Activated CD4-positive, alpha-beta T cell treated with anti-CD3 and anti-CD28 coated beads for 36 hours (primary cell): ENCODE measurements at places on chromosomes 4 and X.

DNA sequence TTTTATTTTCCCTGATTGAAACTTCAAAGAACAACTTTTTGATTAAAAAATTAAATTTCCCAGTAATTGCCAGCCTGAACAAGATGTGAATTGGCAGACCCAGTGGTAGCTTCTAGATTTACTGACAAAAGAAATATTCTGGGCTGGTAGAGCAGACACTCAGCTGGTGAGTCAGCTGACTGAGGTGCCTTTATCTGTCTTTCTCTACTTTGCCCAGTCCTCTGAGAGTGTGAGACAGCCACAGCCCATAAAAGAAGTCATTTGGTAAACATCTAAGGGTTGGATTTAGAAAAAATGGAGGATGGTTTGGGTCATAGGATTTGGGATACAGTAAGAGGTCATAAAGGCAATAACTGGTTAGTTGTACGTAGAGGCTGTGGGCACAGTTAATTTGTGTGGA is 54.5 kb downstream of the CCSER1 start:
- no peaks in the 10 kb centered on the region for H3K36me3 ChIP-seq
- H3K27me3 ChIP-seq = no peaks in the 10 kb centered on the region
- DNase-seq = no peak
- H3K4me1 ChIP-seq = no peaks in the 10 kb centered on the region

DNA sequence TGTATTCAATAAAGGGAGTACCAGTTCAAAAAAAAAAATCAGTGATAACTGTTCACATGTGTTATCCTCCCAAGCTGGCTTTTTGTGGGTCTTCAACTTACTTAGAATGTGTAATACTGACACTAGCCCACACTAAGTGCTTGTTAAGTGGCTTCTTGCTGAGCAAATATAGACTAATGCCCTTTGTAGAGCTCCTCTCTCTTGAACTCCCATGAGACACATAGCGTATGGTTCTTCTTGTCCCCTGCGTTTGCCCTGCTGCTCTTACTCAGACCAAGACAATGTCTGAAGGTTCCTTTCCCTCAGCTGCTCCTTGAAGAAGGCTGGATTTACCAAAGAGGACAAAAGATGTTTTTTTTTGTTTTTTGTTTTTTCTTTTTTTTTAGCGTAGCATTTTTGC is 110.9 kb downstream of the FRAS1 start:
- no peaks in the 10 kb centered on the region for H3K4me1 ChIP-seq
- no peak for DNase-seq

- H3K36me3 ChIP-seq = peaks cover 20% of the 10 kb centered on the region
- no peak overlapping the region for H3K4me3 ChIP-seq
- no peak for DNase-seq
- H3K27me3 ChIP-seq = no peaks in the 10 kb centered on the region
- H3K27ac ChIP-seq = no peak overlapping the region
These were observed 103.8 kb downstream of the TBC1D19 start for GRCh38 chr4:26687728-26688127.

- no peaks in the 10 kb centered on the region for H3K4me1 ChIP-seq
- no peak for DNase-seq
- no peak overlapping the region for H3K4me3 ChIP-seq
- H3K36me3 ChIP-seq = no peaks in the 10 kb centered on the region
- H3K27me3 ChIP-seq = no peaks in the 10 kb centered on the region
These were observed 783.5 kb downstream of the STPG2 start for GRCh38 chr4:97359826-97360225.

DNA sequence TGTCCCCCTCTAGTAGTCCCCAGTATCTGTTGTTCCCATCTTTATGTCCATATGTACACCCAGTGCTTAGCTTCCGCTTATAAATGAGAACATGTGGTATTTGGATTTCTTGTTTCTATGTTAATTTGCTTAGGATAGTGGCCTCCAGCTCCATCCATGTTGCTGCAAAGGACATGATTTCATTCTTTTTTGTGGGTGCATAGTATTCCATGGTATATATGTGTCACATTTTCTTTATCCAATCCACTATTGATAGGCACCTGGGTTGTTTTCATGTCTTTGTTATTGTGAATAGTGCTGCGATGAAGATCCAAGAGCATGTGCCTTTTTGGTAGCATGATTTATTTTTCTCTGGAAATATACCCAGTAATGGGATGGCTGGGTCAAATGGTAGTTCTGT is 6.3 kb downstream of the RAP1GDS1 start:
- no peak overlapping the region for H3K4me3 ChIP-seq
- DNase-seq = no peak
- no peaks in the 10 kb centered on the region for H3K27me3 ChIP-seq
- peaks cover 48% of the 10 kb centered on the region for H3K4me1 ChIP-seq
- no peak overlapping the region for H3K27ac ChIP-seq

GRCh38 chr4:106671716-106672115 is 303.1 kb upstream of the GIMD1 start:
- H3K36me3 ChIP-seq = no peaks in the 10 kb centered on the region
- H3K4me1 ChIP-seq = no peaks in the 10 kb centered on the region
- H3K27me3 ChIP-seq = peaks cover 2% of the 10 kb centered on the region
- H3K4me3 ChIP-seq = no peak overlapping the region

- no peaks in the 10 kb centered on the region for H3K4me1 ChIP-seq
- H3K27me3 ChIP-seq = peaks cover 11% of the 10 kb centered on the region
- no peak overlapping the region for H3K27ac ChIP-seq
- no peak for DNase-seq
- H3K4me3 ChIP-seq = no peak overlapping the region
- H3K36me3 ChIP-seq = no peaks in the 10 kb centered on the region
These were observed 114.5 kb downstream of the SORBS2 start for GRCh38 chr4:185697488-185697887.

GRCh38 chr4:121070274-121070673 is 2.1 kb downstream of the NDNF start:
- H3K27ac ChIP-seq = no peak overlapping the region
- no peak for DNase-seq
- H3K4me1 ChIP-seq = peaks cover 16% of the 10 kb centered on the region

DNA sequence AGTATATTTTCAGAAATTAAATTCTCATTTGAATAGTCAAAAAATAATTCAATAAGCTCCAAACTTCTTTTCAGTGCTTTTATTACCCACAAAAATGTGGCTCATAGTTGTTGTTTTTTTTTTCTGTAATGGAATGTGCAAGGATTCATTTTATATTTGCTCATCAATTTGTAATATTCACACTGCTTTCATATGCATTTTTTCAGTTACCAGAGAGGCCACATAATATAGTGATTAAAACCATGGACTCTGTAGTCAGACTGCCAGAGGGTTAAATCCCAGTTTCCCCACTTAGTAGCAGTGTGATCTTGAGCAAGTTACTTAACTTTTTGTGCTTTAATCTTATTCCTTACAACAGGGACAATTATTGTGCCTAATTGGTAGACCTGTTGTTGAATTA is 64.5 kb downstream of the FAM9B start:
- H3K4me1 ChIP-seq = no peaks in the 10 kb centered on the region
- no peaks in the 10 kb centered on the region for H3K36me3 ChIP-seq
- no peak overlapping the region for H3K27ac ChIP-seq
- no peak for DNase-seq
- H3K4me3 ChIP-seq = no peak overlapping the region

GRCh38 chrX:24464498-24464835 is 619 bp upstream of the PDK3 start:
- peaks cover 36% of the 10 kb centered on the region for H3K4me1 ChIP-seq
- no peaks in the 10 kb centered on the region for H3K27me3 ChIP-seq
- peak overlapping the region; percentile 79 for H3K4me3 ChIP-seq
- peak overlapping the region; percentile 88 for H3K27ac ChIP-seq
- H3K36me3 ChIP-seq = peaks cover 8% of the 10 kb centered on the region
- DNase-seq = no peak

DNA sequence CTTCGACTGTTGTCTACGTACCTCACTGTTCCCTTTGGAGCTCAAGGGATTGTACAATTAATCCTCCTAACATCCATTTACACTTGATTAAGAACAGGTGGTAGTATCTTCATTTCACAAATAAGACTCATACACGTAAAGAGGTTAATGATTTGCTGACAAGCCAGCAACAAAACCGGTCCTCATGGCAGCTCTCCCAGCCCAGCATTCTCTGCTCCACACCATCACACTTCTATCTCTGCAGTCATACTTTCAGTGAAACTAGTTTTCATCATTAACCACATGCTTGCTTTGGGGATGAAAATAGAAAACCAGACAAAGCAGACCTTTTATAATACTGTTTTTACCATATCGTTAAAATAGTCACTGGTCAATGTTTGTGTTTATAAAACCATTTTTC is 28.7 kb upstream of the CASK start:
- no peak overlapping the region for H3K4me3 ChIP-seq
- H3K36me3 ChIP-seq = no peaks in the 10 kb centered on the region
- peaks cover 2% of the 10 kb centered on the region for H3K4me1 ChIP-seq
- no peaks in the 10 kb centered on the region for H3K27me3 ChIP-seq
- DNase-seq = no peak

DNA sequence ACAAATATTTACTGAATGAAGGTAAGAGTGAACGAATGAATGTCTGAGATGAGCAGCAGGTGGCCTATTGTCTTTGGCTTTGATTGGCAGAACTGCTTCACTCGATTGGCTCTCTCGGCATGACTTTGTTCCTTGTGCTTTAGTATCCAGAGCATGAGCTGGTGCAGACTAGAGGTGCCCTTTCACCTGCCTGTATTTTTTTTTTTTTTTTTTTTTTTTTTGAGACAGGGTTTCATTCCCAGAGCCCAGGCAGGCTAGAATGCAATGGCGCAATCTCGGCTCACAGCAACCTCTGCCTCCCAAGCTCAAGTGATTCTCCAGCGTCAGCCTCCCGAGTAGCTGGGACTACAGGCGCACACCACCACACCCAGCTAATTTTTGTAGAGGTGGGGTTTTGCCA is 38.9 kb downstream of the SRPX2 start:
- no peaks in the 10 kb centered on the region for H3K36me3 ChIP-seq
- DNase-seq = no peak
- H3K4me1 ChIP-seq = peaks cover 13% of the 10 kb centered on the region
- H3K27me3 ChIP-seq = no peaks in the 10 kb centered on the region

DNA sequence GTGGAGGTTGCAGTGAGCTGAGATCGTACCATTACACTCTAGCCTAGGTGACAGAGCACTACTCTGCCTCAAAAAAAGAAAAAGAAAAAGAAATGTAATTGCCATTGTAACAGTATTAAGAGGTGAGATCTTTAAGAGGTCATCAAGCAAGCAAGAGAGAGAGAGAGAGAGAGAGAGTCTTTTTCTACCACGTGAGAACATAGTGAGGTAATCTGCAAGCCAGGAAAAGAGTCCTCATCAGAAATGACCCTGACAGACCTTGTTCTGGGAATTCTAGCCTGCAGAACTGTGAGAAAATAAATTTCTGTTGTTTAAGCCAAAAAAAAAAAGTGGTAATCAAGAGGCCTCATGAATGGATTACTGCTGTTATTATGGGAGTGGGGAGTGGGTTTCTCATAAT is 14.9 kb downstream of the GPKOW start:
- H3K4me1 ChIP-seq = no peaks in the 10 kb centered on the region
- H3K27ac ChIP-seq = no peak overlapping the region
- DNase-seq = no peak
- H3K27me3 ChIP-seq = no peaks in the 10 kb centered on the region

DNA sequence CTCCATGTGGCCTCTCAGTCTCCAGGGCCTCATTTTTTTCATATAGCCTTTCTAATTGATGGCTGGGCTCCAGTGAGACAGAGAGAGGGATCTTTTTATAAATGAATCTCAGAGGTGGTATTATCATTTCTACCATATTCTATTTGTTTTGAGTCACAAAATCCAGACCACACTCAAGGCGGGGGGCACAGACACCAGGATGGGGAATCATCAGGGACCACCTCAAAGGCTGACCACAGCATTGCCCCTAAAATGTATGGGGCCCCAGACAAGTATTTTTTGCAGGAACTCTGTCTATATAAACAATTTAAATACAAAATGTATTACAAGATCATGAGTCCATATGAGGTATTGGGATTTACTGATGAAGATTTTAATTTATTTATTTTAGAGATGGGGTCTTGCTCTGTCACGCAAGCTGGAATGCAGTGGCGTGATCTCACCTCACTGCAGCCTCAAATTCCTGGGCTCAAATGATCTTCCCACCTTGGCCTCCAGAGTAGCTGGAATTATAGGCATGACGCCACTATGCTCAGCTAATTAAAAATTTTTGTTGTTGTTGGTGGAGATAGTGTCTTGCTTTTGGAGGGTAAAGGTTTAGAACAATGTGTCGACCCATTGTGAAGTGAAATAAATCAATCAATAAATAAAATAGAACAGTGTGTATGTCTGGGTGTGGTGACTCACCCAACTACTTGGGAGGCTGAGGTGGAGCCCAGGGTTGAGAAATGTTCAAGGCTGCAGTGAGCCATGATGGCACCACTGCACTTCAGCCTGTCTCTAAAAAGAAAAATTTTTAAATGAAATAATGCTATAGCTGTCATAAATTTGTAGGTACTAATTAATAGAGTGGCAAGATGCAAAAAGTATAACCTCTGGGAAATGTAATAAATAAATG is 29.4 kb downstream of the WDR13 start:
- no peak overlapping the region for H3K4me3 ChIP-seq
- no peak overlapping the region for H3K27ac ChIP-seq
- peaks cover 6% of the 10 kb centered on the region for H3K4me1 ChIP-seq
- no peaks in the 10 kb centered on the region for H3K27me3 ChIP-seq
- no peak for DNase-seq

DNA sequence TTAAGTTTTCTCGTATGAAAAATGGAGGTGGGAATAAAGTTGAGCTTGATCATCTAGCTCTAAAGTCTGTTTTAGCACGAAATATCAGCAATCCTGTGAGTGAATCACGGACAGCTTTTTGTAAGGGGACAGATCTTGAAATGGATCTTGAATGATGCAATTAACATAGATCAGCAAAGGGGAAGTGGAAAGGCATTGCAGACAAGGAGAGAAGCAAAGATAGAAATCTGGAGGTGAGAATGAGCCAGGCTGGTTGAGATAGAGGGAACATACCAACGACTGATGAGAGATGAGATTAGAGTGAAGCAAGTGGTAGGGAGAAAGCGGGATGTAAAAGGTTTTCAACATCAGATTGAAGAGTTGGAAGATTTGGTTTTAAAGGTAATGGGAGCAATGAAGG is 4.6 kb upstream of the DGKK start:
- no peak for DNase-seq
- H3K36me3 ChIP-seq = no peaks in the 10 kb centered on the region
- peaks cover 24% of the 10 kb centered on the region for H3K27me3 ChIP-seq
- H3K4me3 ChIP-seq = no peak overlapping the region
- no peak overlapping the region for H3K27ac ChIP-seq

GRCh38 chr4:32929796-32930699 is 2209.9 kb downstream of the PCDH7 start:
- no peak overlapping the region for H3K4me3 ChIP-seq
- no peaks in the 10 kb centered on the region for H3K27me3 ChIP-seq
- H3K27ac ChIP-seq = no peak overlapping the region
- no peak for DNase-seq

DNA sequence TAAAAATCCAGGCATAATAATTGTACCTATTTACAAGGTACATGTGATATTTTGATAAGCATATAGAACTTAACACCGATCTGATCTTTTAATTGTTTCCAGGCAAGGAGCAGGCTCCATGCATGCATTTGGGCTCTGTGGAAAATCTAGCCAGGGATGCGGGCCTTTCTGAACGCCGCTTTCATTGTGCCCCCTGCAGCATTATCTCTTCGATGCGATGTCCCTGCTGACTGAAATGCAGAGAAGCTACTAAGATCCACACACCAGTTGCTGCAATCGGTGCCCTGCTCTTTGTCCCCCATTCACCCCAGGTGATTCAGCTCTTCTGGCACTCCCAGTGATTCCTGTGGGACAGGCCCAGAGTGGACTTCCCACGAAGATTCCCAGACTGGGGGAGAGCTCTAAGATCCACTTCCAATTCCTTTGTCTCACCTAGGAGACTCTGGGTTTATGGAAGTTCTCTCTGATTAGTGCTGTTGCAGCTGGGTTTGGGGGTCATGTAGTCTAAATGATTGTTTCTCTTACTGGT is 254.3 kb upstream of the AGA start:
- H3K4me3 ChIP-seq = no peak overlapping the region
- H3K36me3 ChIP-seq = no peaks in the 10 kb centered on the region
- H3K27ac ChIP-seq = no peak overlapping the region
- no peak for DNase-seq
